Activated naive CD8-positive, alpha-beta T cell treated with anti-CD3 and anti-CD28 coated beads for 36 hours (primary cell): ENCODE measurements at places on chromosomes 16 and 17. TPM values are rescaled to one million over a fixed set of nuclear protein-coding genes. Genes with fewer than 3 reads are reported as not detected.

Gene ZFP3
- total RNA-seq, result 2.4 TPM

Gene CHST5
- not detected for total RNA-seq

Gene CD300E
- not detected for total RNA-seq

Gene TBC1D3D
- total RNA-seq, result 0.58 TPM

Gene SHISA9
- not detected for total RNA-seq

Gene ARHGAP27
- total RNA-seq, result 33.3 TPM

Gene TEKT1
- total RNA-seq, result not detected

Gene SDK2
- total RNA-seq, result 1.4 TPM

- H3K36me3 ChIP-seq, result peaks cover 3% of the 10 kb centered on the region
- DNase-seq, result no peak
- no peak overlapping the region for H3K4me3 ChIP-seq
- H3K27me3 ChIP-seq, result no peaks in the 10 kb centered on the region
Observed at GRCh38 chr17:76032073-76032779, 5.1 kb upstream of the EVPL start.

GRCh38 chr17:79095345-79096055 is 20.9 kb downstream of the ENGASE start:
- peaks cover 54% of the 10 kb centered on the region for H3K27me3 ChIP-seq
- H3K4me1 ChIP-seq, result peaks cover 1% of the 10 kb centered on the region
- no peaks in the 10 kb centered on the region for H3K36me3 ChIP-seq

DNA sequence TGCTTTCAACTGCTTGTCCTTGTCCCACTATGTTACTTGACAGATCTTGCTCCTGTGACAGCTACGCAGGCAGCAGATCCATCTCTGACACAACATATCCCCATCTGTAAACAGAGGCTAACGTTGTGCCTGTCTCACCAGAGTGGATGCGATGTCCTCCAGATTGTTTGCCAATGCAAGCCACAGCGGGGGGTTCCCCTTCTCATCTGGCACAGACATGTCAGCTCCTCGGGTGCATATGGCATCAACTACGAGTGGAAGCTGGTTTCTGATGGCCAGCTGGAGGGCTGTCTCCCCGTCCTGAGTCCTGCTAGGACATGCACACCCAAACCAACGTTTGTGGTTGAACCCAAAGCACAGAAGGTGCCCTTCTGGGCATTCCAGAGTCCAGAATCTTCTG is 39.0 kb downstream of the CYB5D2 start:
- peaks cover 18% of the 10 kb centered on the region for H3K4me1 ChIP-seq
- peaks cover 43% of the 10 kb centered on the region for H3K36me3 ChIP-seq
- H3K4me3 ChIP-seq, result no peak overlapping the region
- no peaks in the 10 kb centered on the region for H3K27me3 ChIP-seq

GRCh38 chr16:51035110-51035498 is 116.0 kb downstream of the SALL1 start:
- H3K4me3 ChIP-seq, result no peak overlapping the region
- H3K36me3 ChIP-seq, result no peaks in the 10 kb centered on the region
- DNase-seq, result no peak

DNA sequence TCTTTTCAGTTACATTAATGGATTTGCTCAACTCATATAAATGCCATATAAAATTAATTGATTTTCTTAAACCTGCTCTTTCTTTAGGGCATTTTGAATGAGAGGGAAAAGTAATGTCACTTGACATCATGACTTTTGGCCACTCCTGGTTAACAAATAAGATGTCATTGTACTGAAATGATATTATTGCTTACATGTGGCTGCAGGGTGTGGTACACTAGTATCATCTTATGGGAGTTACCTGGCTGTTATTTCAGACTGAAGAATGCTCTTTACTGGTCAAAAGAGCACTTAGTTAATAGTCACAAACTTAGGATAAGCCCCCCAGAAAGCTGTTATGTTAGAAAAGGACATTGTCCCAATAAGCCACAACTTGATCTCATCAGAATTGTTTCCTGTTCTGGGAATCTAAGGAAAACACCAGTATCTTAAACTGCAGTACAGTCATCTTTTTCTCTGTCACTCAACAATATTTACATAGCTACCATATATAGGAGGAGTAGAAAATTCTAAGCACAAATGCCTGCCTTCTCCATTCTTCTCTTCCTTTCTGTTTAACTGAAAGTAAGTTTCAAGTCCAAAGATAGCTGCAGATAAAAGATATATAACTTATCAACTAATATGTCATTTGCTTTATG is 53.9 kb upstream of the MRC2 start:
- no peaks in the 10 kb centered on the region for H3K27me3 ChIP-seq
- H3K4me3 ChIP-seq, result no peak overlapping the region
- H3K4me1 ChIP-seq, result peaks cover 11% of the 10 kb centered on the region
- H3K36me3 ChIP-seq, result peaks cover 23% of the 10 kb centered on the region
- DNase-seq, result no peak

GRCh38 chr16:51184702-51185433 is 33.8 kb upstream of the SALL1 start:
- no peak for DNase-seq
- H3K27me3 ChIP-seq, result no peaks in the 10 kb centered on the region
- H3K4me1 ChIP-seq, result no peaks in the 10 kb centered on the region
- H3K4me3 ChIP-seq, result no peak overlapping the region
- no peaks in the 10 kb centered on the region for H3K36me3 ChIP-seq
- no peak overlapping the region for H3K27ac ChIP-seq

- no peak overlapping the region for H3K27ac ChIP-seq
- peaks cover 31% of the 10 kb centered on the region for H3K4me1 ChIP-seq
- H3K36me3 ChIP-seq, result peaks cover 50% of the 10 kb centered on the region
- H3K27me3 ChIP-seq, result no peaks in the 10 kb centered on the region
Observed at GRCh38 chr16:22213801-22214200, 7.7 kb downstream of the EEF2K start.

DNA sequence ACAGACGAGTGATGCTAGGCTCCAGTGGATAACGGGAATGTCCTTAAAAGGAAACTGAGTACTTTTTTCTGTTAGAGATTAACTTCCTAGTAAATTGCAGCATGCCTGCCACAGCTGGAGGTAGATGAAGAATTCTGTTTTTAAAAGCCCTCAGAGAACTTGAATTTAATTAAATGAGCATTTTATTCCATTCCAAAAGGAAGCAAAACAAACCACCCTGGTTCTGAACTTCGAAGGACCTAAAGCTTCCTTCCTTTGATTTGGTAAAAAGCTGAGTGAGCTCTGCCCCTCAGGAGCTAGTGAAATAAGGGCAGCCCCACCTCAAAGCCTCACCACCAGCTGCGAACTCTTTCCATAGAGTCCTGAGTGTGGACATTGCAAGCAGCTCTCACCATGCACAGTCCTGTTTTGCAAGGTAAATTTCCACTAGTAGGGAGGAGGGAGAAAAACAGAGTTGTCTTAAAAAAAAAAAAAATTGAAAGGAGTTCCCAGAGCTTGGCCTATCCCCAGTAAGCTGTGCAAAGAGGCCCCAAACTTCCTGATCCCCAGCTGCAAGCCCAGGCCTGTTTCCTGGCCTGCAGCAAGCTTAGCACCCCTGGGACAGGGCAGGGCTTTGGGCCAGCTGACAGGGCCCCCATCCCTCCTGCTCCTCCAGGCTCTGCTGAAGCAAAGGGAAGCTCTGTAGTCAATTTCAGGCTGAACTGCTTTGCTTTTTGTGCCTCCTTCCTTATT is 11.2 kb downstream of the CHD9NB start:
- H3K4me1 ChIP-seq, result peaks cover 2% of the 10 kb centered on the region
- no peak overlapping the region for H3K27ac ChIP-seq
- H3K36me3 ChIP-seq, result no peaks in the 10 kb centered on the region

DNA sequence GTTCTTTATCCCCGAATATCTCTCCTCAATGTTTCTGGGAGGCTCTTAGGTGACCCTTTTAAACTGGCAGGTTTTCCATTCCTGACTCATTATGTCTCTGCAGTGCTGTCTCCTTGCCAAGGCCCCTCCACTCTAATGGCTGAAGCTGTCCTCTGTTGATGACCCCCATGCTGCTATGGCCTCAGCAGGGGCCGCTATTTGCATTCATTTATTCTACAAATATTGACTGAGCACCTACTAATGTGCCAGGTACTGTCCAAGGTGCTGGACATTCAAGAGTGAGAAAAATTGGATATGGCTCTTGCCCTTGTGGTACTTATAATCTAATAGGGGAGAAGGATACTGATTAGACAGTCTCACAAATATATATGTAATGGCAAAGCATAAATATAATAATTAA is 55.4 kb downstream of the GP2 start:
- H3K4me1 ChIP-seq, result no peaks in the 10 kb centered on the region
- no peaks in the 10 kb centered on the region for H3K36me3 ChIP-seq
- H3K27me3 ChIP-seq, result no peaks in the 10 kb centered on the region
- no peak overlapping the region for H3K27ac ChIP-seq
- no peak for DNase-seq
- no peak overlapping the region for H3K4me3 ChIP-seq

DNA sequence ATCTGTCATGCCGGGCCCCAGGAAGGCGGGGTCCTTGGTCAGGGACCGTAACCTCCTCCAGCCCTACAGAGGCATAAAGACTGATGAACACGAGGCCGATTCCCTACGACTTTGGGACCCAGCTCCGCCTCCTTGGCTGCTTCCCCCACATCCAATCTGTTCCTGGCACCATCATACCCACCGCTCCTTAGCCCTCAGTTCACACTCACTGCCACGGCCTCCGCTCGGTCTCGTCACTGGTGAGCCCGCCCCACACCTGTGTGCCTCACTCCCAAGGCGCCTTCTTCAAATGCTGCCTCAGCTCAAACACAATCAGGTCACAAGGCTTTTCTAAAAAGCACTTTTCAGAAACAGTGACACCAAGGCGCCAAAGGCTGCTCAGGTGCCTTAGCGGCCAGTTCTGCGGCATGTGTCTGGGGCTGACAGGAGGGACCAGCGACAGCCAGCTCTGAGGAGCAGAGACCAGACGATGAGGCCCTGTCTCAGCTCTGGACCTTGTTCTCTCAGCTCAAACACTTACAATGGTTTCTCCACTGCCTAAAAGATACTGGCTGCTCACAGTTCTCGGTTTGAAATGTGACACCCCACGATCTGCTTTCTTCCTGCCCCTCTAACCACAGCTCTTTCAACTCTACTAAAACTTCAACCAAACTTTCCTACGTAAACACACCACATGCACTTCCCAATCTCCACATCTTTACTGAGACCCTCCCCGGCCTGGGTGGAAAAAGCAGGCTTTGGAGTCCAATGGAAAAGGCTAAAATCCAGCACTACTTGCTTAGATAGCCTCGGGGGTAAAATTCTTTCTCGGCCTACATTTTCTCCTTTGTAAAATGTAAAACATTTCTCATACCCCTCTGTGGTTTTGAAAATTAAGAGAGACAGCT is 33.2 kb downstream of the CYB5D2 start:
- no peaks in the 10 kb centered on the region for H3K27me3 ChIP-seq
- DNase-seq, result peak; percentile 30
- H3K36me3 ChIP-seq, result peaks cover 55% of the 10 kb centered on the region

- no peaks in the 10 kb centered on the region for H3K4me1 ChIP-seq
- H3K36me3 ChIP-seq, result no peaks in the 10 kb centered on the region
- H3K4me3 ChIP-seq, result no peak overlapping the region
- H3K27ac ChIP-seq, result no peak overlapping the region
- H3K27me3 ChIP-seq, result no peaks in the 10 kb centered on the region
- DNase-seq, result no peak
Observed at GRCh38 chr16:61829631-61830030, 206.6 kb downstream of the CDH8 start.

DNA sequence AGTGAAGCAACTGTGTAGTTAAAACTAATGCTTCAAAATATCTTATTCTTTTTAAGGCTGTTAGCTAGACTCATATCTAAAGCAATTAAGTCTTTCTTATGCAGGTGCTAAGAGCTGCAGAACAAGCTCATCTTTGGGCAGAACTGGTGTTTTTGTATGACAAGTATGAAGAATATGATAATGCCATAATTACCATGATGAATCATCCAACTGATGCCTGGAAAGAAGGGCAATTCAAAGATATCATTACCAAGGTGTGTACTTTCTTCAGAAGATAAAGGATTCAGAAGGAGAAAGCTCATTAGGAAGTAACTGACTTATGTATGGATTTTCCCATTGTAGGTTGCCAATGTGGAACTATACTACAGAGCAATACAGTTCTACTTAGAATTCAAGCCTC is 23.9 kb downstream of the PTRH2 start:
- no peak overlapping the region for H3K4me3 ChIP-seq
- no peaks in the 10 kb centered on the region for H3K27me3 ChIP-seq
- no peak for DNase-seq

DNA sequence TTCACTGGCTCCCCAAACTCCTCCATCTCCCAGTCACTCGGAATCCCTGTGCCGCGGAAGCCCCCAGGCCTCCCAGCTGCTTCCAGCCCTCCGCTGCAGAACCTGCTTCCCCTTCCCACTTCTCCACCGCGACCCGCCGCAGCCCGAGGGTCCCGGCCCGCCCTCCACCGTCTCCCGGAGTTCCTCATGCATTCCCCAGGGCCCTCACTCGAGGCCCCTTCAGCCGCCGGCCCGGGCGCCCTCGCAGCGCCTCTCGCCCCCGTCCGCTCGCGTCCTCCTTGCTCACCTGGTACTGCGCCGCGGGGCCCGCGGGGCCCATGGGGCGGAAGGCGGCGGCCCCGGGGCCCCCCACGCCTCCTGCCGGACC is 329 bp downstream of the SMARCD2 start:
- H3K27ac ChIP-seq, result peak overlapping the region; percentile 91
- DNase-seq, result no peak
- peaks cover 26% of the 10 kb centered on the region for H3K4me1 ChIP-seq
- peaks cover 11% of the 10 kb centered on the region for H3K36me3 ChIP-seq
- H3K27me3 ChIP-seq, result no peaks in the 10 kb centered on the region

- H3K36me3 ChIP-seq, result no peaks in the 10 kb centered on the region
- H3K27me3 ChIP-seq, result no peaks in the 10 kb centered on the region
- no peaks in the 10 kb centered on the region for H3K4me1 ChIP-seq
- no peak overlapping the region for H3K4me3 ChIP-seq
- DNase-seq, result no peak
- no peak overlapping the region for H3K27ac ChIP-seq
Observed at GRCh38 chr17:1960545-1960912, 64.6 kb downstream of the RTN4RL1 start.

DNA sequence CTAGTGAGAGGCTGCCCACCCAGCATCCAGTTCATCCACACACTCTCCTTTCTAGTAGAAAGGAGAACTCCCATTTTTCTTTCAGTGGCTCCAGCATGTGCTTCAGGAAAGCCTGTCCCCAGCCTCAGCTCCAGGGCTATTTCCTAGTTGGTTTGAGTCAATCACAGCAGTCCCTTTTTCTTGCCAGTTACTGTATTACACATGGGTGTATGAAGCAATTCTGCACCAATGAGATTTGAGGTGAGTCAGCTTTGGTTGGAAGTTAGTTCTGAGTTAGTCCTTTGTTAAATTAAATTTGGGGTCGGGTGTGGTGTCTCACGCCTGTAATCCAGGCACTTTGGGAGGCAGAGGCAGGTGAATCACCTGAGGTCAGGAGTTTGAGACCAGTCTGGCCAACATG is 24.8 kb downstream of the RAD51D start:
- no peaks in the 10 kb centered on the region for H3K27me3 ChIP-seq
- peaks cover 9% of the 10 kb centered on the region for H3K4me1 ChIP-seq
- no peaks in the 10 kb centered on the region for H3K36me3 ChIP-seq
- H3K27ac ChIP-seq, result no peak overlapping the region

- no peak for DNase-seq
- H3K4me1 ChIP-seq, result no peaks in the 10 kb centered on the region
- no peak overlapping the region for H3K4me3 ChIP-seq
- H3K27ac ChIP-seq, result no peak overlapping the region
- peaks cover 14% of the 10 kb centered on the region for H3K36me3 ChIP-seq
Observed at GRCh38 chr17:72775919-72776318, 316.6 kb downstream of the SLC39A11 start.

- no peaks in the 10 kb centered on the region for H3K4me1 ChIP-seq
- no peak overlapping the region for H3K27ac ChIP-seq
- no peak for DNase-seq
- H3K4me3 ChIP-seq, result no peak overlapping the region
- peaks cover 36% of the 10 kb centered on the region for H3K27me3 ChIP-seq
- no peaks in the 10 kb centered on the region for H3K36me3 ChIP-seq
Observed at GRCh38 chr16:49970797-49971431, 54.1 kb upstream of the CNEP1R1 start.

- H3K4me3 ChIP-seq, result no peak overlapping the region
- DNase-seq, result no peak
- peaks cover 13% of the 10 kb centered on the region for H3K4me1 ChIP-seq
- no peak overlapping the region for H3K27ac ChIP-seq
- no peaks in the 10 kb centered on the region for H3K36me3 ChIP-seq
Observed at GRCh38 chr17:326010-326621, 26.5 kb downstream of the RPH3AL start.
